ENCODE measurements at places on chromosomes 12 and 14.

- no peak for DNase-seq
Measured at GRCh38 chr12:48070731-48071130, 35.1 kb downstream of the SENP1 start.

DNA sequence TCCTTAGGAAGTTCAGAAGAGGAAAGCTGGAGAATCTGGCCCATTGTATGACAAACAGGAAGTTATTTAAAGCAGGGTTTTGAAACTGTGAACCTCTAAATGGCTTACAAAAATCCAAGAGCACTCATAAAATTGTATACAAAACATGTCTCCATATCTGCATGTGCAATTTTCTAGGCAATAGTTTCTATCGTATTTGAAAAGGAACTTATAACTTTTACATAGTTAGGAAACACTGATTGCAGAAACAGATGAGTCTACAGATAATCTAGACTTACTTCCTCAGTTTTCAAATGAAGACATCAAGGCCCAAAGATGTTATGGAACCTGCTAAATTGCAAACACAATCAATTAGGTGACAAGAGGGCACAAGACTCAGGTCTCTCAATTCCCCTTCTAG, 53.3 kb upstream of the ETV6 start:
- DNase-seq: no peak

DNA sequence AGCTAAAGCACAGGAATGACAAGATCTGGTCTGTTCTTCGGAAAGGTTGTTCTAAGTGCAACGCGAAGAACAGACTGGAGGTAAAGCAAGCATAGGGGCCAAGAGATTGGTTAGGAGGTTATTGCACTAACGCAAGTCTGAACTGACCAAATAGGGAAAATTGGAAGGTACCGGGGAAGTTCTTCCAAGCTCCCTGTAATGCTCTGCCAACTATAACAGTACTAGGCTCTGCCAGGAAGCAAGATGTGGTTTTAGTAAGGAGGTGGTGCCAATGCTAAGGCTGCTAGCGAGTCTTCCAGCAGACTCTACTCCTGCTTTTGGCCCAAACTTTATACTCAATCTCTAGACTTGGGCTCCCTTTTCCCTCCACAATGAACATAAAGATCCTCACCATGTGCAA, 138.6 kb downstream of the PAWR start:
- DNase-seq: no peak

DNA sequence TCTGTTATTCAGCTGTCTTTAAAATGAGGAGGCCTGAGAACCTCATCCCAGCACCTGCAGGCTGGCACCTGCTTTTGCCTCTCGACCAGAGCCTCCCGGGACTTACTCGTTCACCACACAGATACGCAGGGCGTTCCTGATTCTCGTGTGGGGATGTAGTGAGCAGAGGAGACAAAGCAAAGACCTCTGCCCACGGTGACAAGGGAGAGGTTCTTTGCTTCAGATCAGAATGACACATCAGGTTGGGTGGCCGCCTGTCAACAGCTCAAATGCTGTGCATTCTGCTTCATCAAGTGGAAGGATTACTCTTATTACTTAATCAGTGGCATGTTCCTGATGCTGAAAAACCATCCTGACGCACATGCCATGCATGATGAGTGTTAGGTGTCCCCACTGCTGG, 24.4 kb downstream of the DEGS2 start:
- no peak for DNase-seq

DNA sequence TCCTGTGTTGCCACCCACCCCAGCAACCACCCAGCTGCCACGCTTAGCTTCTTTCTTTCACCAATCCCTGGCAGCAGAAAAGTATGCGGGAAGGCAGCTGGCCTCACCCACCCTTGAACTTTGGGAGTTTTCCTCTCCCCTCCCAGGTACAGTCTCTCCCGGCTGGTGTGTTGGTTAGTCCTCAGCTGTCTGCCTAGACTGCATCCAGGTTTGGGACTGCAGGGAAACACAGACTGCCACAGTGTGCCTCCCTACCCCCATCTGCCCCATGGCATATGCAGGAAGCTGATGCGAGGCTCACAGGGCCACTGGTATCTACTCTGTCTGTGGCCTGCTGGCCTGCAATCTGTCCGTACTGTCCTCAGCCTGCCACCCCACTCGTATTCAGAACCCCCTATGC, 2.1 kb downstream of the CD9 start:
- no peak for DNase-seq

DNA sequence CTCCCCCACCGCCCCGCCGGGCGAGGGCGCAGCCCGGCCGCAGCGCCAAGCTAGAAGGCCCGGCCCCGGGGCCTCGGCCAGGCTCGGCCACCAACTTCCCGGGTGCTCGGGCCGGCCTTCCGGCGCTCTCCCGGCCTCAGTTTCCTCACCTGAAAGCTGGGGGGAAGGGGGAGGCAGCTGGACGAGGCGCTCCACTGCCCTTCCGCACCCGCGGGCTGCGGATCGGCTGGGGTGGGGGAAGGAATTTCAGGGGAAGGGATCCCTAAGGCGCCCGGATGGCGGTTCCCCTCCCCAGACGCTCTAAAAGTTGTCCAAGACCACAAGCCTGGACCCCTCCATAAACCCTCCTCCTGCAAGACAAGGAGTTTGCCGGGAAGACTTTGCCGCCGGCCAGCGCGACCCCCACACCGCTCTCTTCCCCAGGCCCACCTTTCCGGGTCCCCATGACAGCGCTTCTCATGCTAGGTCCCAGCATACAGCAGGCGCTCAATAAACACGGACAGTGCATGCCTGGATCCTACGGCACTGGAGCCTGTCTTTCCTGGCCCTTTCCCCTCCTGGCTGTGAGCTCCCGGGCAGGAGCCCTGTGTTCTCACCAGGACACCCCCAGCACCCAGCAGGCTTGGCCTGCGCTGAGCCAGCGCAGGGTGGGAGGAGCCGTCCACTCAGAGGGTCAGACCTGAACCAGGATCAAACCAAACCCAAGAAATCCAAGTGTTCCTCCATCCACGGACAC, 18.1 kb downstream of the BEGAIN start:
- no peak for DNase-seq
